ENCODE measurements at places on chromosomes 12 and 14.

GRCh38 chr12:49543914-49544815, 5.3 kb downstream of the KCNH3 start:
- no peak for DNase-seq

DNA sequence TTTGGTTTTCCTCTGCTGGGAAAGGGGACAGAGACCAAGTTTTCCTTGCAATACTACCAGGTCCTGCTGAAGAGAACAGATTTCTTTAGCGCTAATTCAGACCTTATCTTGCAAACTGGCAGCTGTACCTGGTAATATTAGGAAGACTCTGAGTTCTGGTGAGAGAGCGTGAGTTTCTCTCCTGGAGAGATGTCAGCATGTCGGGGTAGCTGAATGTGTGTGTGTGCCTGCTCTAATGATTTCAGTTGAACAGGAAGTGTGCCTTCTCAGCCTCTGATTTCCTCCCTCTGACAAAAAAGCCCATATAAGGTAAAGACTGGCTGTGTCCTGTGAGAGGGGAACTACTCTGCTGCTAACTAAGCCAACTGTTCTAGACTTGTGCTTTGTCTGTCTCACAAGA, 10.3 kb upstream of the ERP27 start:
- DNase-seq: peak; percentile 95

DNA sequence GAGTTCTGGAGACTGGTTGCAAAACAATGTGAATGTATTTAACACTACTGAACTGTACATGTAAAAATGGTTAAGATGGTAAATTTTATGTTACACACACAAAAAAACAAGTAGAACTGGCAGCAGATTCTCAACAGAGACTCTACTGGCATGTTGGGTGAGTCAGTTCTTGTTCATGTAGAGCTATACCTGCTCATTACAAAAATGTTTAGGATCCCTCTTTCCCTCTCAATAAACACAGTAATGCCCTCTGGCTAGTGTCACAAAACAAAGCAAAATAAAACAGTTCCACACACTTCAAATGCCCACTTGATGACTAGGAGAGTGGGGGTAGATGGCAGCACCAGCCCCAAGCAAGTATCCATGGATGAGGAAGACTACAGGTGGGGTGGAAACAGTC, 13.7 kb upstream of the ZNF740 start:
- no peak for DNase-seq

DNA sequence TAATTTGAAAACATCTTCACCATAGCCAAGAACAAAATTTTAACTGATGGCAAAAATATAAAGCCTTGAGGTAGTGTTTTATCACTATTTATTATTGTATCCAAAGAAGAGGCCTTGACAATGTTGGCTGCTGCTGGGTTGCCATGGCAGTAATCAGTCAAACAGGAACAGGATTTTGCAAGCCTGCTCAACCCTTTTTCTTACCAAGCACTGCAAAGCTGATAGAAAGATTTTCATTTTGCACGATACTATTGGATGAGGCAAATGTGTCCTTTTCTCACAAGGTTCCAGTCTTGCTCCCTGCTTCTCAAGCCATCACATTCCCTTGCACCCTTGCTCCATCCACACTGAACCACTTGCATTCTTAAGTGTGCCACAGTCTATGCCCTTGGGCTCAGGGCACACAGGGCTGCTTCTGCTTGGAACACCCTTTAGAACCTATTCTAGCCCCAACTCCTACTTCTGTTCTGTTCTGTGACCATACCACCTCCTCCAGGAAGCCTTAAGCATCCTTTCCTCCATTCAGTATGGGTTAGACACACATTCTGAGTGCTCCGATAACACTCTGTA, 76.5 kb upstream of the AMIGO2 start:
- peak; percentile 11 for DNase-seq

DNA sequence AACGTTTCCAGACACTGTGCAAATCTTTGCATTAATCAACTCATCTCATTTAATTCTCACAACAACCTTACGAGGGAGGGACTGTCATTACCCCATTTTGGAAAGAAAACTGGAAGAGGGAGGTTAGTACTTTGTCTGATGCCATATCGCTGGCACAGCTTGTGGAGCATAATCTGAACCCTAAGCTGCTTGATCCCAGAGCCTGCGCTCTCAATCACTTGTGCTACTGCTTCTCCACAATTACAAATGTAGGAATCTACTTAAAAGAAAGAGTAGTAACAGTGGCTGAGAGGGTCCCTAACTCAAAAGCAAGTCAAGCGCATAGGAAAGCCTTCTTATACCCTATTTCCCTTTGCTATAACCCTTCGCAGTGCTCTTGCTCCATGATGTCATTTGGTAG, 3.2 kb downstream of the EFS start:
- no peak for DNase-seq

GRCh38 chr12:53795927-53796326, 44.1 kb upstream of the CISTR start:
- no peak for DNase-seq

DNA sequence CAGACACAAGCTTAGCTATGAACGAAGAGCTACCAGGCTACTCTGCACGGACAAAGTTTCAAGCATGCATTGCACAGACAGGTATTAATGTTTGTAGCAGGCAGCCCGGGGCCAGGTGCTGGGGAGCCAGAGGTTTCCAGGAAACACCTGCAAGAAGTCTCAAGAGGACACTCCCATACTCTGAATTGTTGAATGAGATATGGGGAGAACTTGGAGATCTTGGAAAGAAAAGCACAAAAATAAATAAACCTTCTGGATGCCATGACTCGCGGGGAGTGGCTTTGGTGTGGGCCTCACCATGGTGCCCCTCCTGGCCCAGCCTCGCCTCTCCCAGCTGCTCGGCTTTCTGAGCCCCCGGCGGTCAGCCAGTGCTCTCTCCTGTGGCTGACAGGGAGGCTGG, 186.8 kb downstream of the TTC7B start:
- DNase-seq: no peak

- DNase-seq: no peak
Measured at GRCh38 chr14:98947911-98948595, 323.9 kb downstream of the BCL11B start.

- DNase-seq: no peak
Measured at GRCh38 chr12:45688183-45688582, 41.3 kb upstream of the ARID2 start.

DNA sequence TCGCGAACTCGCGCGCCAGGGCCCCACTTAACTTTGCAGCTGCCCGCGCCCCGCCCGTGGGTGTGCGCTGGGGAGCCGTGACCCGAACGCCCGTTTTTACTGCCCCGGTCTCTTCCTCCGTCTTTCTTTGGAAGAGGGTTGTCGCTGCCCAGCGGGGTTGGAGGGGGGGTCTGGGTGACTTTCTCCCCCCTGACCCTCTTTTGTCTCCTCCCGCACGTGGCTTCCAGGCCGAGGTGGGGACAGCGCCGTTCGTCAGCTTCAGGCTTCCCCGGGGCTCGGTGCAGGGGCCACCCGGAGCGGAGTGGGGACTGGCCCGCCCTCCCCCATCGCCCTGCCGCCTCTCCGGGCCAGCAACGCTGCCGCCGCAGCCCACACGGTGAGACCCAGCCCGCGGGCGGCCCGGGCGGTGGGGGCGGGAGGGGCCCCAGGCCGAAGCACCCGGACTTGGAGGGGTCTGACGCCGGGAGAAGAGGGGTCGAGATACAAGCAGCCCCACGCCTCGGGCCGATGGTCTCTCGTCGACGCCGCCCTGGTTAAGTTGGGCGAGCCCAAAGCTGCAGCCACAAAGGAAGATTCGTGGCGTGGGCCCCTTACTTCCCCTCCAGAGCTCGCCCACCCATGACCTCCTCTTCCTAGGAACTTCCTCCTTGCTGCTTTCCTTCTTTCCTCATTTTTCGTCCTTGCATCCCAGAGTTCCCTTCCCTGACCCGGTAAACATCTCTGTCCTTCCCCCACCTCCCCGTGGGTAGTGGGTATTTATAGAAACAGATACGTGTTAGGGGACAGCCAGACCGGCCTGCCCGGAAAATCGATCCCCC, 1.2 kb downstream of the DYRK2 start:
- no peak for DNase-seq
